ENCODE measurements at places on chromosomes 5 and 9. TPM values are rescaled to one million over a fixed set of nuclear protein-coding genes. Genes with fewer than 3 reads are reported as not detected.

The SLC2A6 gene
- 30.5 TPM for total RNA-seq

The CDKN2A gene
- 47.6 TPM for total RNA-seq

The GCNT4 gene
- total RNA-seq = 2.5 TPM

The EPB41L4A gene
- total RNA-seq = 1.3 TPM

The MAMDC4 gene
- total RNA-seq = 2.6 TPM

The SLC6A19 gene
- total RNA-seq = not detected

The EQTN gene
- 0.23 TPM for total RNA-seq

The F2RL2 gene
- total RNA-seq = not detected

The CSF1R gene
- total RNA-seq = under 0.01 TPM

The TAS2R1 gene
- not detected for total RNA-seq

The PCDHGA5 gene
- total RNA-seq = not detected

The SKIC3 gene
- 39.0 TPM for total RNA-seq

The PDGFRB gene
- 3.3 TPM for total RNA-seq

The PCDHGA2 gene
- total RNA-seq = 0.04 TPM

The IL3 gene
- not detected for total RNA-seq

The P4HA2 gene
- total RNA-seq = 70.4 TPM

The CDC20B gene
- total RNA-seq = not detected

The PCDHB6 gene
- not detected for total RNA-seq

The LIFR gene
- 2.1 TPM for total RNA-seq

The NR4A3 gene
- total RNA-seq = 0.15 TPM

The NUP188 gene
- 45.4 TPM for total RNA-seq

The FAM221B gene
- total RNA-seq = not detected

The PHF19 gene
- 50.8 TPM for total RNA-seq

The TTC23L gene
- total RNA-seq = not detected

The RGMB gene
- 40.4 TPM for total RNA-seq

The KCNV2 gene
- total RNA-seq = not detected

The ARSK gene
- total RNA-seq = 4.7 TPM

The TMEM252 gene
- total RNA-seq = not detected

The NIPAL4 gene
- 30.4 TPM for total RNA-seq

The TSSK1B gene
- 0.04 TPM for total RNA-seq

The CCL19 gene
- not detected for total RNA-seq

The TRPM3 gene
- total RNA-seq = not detected

The ANGPTL2 gene
- 0.08 TPM for total RNA-seq

The ANKRD18B gene
- total RNA-seq = 1.8 TPM

The STING1 gene
- 55.8 TPM for total RNA-seq

The SHB gene
- 33.0 TPM for total RNA-seq

The RABGAP1 gene
- total RNA-seq = 8.7 TPM

The PCDHAC2 gene
- total RNA-seq = 1.1 TPM

The IRX2 gene
- total RNA-seq = 32.3 TPM

The PTRH1 gene
- 66.5 TPM for total RNA-seq

The OR2K2 gene
- not detected for total RNA-seq

The SLC4A9 gene
- not detected for total RNA-seq

The PGM5 gene
- not detected for total RNA-seq

The CD274 gene
- total RNA-seq = 12.0 TPM

The IFNB1 gene
- not detected for total RNA-seq

The GNPDA1 gene
- 37.0 TPM for total RNA-seq

The TPRN gene
- 6.7 TPM for total RNA-seq

The SPINK7 gene
- total RNA-seq = 0.47 TPM

The C7 gene
- total RNA-seq = not detected

The NR2F1-AS1 gene
- 0.11 TPM for total RNA-seq

The C5orf52 gene
- not detected for total RNA-seq

The PLEKHG4B gene
- under 0.01 TPM for total RNA-seq

The GPR150 gene
- 0.47 TPM for total RNA-seq
